ENCODE measurements at places on chromosomes 12 and 14.

DNA sequence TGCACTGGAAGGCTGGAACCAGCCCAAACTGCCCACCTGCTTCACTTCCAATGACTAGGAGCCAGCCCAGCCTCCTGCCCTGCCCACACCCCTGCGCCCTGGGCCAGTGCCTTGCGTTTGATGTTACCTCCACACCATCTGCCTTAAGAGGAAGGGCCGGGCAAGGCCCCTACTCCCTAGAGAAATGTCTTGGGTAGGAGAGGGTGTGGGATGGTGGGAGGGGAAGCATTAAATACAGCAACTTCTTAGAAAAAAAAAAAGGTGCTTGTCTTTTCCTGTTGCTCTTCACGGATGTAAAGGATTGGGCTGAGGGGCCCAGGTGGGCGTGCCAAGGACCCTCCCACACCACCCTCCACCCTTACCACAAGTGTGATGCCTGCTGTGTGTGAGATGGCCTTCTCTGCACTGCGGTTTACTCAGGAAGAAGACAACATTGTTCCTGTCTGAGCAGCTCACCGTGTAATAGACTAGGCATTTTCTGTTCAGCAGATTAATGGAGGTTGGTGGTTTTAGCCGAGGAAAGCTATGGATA lies 99.9 kb downstream of the NINJ2 start:
- DNase-seq = no peak

DNA sequence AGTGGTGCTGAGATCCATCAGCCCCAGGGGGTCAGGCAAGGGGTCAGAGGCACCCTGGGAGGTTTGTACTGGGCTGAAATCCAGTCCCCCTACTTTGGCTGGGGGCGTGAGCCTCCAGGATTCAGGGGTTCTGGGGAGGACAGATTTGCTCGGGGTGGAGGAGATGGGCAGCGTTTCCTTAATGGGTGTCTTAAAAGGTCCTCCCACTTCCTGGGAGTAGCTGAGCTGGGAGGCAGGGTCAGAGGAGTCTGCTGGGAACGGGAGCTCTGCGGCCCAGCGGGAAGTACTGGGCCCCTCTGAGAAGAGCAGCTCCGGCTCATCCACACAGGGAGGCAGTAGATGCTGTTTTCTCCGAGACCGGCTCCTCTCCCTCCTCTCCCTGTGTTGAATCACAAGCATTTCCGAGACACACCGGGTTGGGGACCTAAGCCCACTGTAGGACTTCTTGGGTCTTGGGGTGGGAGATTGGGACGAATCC lies 2.1 kb upstream of the TEX52 start:
- no peak for DNase-seq

GRCh38 chr12:9948606-9949296 lies 16.6 kb upstream of the CLEC2A start:
- DNase-seq = peak; percentile 45

GRCh38 chr14:93047661-93048060 lies 68.1 kb downstream of the ITPK1 start:
- no peak for DNase-seq

DNA sequence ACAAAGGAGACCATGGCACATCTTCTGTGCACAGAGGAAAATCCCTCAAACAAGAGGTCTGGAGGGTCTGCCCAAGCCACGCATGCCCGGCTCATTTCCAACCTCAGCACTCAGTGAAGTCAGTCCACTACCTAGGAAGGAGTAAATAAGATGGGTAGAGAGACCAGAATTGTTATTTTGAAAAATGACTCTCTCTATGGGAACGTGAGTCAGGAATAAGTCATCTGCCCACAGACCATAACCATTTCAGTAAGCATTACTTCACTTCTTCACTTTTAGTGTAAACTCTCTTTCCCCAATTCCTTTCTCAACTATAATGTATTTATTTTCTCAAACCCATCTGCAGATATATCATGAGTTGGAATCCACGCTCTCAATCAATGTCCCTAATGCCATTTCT lies 1039.9 kb upstream of the USP15 start:
- no peak for DNase-seq

- DNase-seq = no peak
These were observed 7.2 kb upstream of the KRT75 start for GRCh38 chr12:52441320-52441911.

DNA sequence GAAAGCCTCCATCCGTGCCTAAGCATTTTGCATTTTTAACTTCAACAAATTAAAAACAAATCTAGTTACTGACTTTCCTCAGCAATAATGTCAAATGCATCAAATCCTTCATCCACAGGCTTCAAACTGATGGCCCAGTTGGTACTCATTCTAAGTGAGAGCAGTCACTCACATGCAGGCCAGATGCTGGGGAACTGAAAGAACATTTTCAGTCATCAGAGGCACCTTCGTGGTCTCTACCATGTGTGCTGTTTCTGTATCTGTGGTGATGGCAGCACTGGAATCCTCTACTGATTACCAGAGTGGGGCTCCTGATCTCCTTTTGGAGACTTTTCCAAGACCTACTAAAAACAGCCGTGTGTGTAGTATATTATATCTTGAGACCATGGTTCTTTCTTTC lies 145.2 kb downstream of the PRIMA1 start:
- DNase-seq = no peak

GRCh38 chr12:66438601-66439000 lies 136.3 kb downstream of the HELB start:
- no peak for DNase-seq

DNA sequence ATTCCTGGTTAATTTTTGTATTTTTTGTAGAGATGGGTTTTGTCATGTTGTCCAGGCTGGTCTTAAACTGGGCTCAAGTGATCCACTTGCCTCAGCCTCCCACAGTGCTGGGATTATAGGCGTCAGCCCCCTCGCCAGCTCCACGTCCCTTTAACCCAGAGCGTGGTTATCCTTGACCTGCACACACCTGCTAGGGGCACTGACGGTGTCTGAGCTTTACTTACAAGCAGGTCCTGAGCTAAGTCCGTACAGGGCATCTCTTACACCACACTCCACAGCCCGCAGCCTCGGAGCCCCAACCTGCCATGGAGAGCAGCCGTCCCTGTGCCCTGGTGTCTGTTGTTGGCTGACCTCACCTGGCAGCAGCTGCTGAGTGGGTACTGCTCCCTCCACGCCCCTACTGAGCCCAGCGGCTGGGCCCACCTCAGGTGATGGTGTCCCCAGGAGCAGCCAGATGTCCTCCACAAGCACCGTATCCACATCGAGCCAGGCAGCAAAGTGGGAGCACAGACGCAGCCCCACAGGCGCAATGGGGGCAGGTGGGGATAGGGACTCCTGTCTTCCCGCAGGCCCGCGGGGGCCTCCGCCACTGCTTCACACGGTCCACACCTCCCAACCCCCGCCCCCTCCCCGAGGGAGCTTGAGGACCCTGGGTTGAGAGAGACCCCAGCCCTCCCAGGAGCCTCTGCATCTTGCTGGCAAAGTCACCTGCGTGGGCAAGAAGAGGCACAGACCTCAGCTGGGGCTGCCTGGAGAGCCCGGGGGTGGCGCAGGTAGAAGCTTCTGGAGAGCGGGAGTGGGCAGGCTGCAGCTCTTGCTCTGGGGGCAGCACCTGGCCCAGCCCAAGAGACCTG lies 325.4 kb upstream of the SFSWAP start:
- no peak for DNase-seq

- no peak for DNase-seq
These were observed 324.4 kb downstream of the PDZRN4 start for GRCh38 chr12:41512497-41512896.

DNA sequence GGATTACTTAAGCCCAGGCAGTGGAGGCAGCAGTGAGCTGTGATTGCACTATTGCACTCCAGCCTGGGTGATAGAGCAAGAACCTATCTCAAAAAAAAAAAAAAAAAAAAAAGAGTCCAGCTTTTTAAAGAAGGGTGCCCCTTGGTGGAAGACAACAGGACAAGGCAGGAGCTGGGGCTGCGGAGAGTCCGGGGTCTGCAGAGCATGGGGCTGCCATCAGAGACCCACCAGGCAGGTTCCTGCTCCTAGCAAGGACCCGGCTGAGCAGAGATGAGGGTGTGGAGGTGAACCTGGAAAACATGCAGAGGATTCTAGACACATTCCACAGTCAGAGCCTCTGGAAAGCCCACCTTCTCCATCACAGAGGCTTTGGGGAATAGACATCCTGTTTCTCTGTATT lies 21.0 kb upstream of the CIPC start:
- no peak for DNase-seq

DNA sequence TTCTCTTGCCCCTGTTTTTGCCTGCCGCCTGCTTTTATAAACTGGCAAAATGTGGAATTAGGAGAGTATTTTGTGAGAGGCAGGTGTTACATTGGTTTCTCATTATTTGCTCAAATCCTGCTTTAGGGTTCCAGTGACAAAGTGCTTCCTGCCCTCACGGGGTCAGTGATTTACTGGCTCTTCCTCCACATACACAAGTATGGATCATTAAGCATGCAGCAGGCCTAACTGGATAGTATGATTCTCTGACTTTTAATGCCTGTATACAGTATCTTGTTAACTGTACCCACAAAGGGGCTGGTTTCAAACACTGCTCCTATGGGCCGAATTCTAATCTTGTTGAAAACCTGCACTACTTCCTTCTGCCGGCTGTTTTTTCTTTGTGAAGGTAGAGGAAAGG lies 63.2 kb downstream of the PTCSC3 start:
- DNase-seq = no peak

- no peak for DNase-seq
These were observed 155.6 kb downstream of the DYRK2 start for GRCh38 chr12:67804168-67804567.

DNA sequence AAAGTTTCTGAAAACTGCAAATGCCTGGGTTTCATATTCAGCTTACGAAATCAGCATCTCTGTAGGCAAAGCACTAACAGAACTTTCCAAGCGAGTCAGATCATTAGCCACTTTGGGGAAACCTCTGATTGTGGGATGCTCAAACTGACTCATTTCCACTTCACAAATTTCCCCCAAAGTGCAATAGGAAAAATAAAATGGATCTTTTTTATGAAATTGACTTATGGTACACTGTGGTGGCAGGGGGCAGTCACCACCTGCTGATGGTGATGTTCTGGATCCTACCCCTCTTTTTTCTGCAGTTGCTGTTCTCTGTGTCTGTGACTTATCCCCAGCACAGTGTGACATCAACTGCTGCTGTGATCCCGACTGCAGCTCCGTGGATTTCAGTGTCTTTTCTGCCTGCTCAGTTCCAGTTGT lies 5.6 kb downstream of the TCTN1 start:
- peak; percentile 38 for DNase-seq

DNA sequence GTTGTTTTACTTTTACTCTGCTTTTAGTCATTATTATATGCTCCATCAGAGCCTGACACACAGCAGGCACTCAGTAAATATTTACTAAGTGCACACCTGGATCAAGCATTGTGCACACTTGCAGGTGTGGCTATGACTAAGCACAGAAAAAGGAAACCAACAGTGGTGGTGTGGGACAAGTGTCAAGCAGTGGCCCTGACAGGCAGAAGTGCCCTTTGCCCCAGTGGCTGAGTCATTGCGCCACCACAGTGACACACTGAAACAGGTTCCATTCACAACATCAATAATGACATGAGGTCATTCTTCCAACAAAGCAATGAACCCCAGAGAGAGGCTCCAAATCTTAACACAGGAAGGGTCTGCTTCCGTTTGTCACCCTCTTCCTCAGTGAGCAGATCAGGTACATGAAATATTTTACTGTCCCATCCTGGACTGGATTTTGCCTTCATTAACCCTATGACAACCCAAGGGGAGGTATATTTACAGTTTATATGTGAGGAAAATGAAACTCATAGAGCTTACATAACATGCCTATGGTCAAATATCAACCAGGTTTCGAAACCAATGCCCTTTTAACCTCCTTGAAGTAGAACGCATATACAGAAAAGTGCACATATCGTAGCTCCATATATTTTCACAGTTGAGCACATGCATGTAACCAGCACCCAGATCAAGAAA lies 82.6 kb upstream of the GTF2A1 start:
- DNase-seq = no peak

- DNase-seq = no peak
These were observed 12.0 kb downstream of the ADSS1 start for GRCh38 chr14:104735830-104736642.

DNA sequence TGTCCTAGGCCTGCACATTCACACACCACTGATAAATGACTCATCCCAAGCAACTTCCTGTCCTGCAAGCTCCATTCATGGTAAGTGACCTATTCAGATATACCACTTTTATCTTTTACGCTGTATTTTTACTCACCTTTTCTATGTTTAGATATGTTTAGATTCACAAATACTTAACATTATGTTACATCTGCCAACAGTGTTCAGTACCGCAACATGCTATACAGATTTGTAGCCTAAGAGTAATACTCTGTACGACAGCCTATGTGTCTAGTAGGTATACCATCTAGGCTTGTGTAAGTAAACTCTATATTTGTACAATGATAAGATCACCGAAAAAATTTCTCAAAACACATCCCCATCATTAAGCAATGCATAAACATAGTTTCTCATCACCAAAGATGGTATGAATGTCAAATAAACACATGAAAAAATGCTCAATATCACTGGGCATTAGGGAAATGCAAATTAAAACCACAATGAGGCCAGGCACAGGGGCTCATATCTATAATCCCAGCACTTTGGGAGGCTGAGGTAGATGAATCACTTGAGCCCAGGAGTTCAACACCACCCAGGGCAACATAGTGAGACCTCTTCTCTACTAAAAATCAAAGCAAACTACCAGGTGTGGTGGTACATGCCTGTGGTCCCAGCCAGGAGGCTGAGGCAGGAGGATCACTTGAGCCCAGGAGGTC lies 20.7 kb downstream of the ATXN2 start:
- DNase-seq = no peak

DNA sequence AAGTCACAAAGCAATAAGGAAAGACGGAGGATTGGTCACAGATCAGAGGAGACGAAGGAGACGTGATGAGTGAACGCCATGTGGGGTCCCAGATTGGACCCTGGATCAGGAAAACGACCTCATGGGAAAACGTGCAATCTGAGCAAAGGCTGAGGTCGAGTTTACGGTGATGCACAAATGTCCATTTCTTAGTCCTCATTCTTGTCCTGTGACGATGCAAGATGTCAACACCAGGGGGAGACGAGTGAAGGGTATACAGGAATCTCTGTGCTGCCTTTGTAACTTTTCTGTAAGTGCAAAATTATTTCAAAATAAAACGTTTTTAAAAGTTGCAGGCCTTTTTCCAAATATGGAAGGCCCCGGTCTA lies 329.8 kb downstream of the MED13L start:
- no peak for DNase-seq

- no peak for DNase-seq
These were observed 73.6 kb upstream of the PPP2R5C start for GRCh38 chr14:101687756-101688546.

DNA sequence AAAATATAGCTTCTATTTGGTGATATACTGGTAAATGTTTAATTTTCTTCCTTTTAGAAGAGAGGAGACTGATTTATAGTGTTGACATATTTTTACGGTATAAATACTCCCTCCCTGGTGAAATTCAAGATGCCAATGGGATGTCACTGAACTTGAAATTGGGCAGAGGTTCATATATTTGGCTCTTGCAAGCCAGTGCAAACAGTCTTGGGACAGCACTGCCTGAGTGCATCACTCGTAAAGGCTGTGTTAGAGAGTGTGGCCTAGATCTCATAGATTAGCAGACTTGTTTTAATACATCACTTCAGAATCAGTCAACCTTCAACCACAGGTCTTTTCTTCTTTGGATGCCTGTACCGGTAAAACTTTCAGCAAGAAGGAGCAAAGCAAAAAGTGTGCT lies 681.0 kb downstream of the NRXN3 start:
- no peak for DNase-seq

GRCh38 chr12:20212658-20213555 lies 155.4 kb upstream of the PDE3A start:
- no peak for DNase-seq

GRCh38 chr12:130571089-130571488 lies 145.0 kb downstream of the RIMBP2 start:
- no peak for DNase-seq

Data from memory B cell (primary cell).